ENCODE measurements at places on chromosomes 7 and 10.

- DNase-seq, result no peak
Measured at GRCh38 chr10:29749150-29749549, 114.4 kb upstream of the SVIL start.

DNA sequence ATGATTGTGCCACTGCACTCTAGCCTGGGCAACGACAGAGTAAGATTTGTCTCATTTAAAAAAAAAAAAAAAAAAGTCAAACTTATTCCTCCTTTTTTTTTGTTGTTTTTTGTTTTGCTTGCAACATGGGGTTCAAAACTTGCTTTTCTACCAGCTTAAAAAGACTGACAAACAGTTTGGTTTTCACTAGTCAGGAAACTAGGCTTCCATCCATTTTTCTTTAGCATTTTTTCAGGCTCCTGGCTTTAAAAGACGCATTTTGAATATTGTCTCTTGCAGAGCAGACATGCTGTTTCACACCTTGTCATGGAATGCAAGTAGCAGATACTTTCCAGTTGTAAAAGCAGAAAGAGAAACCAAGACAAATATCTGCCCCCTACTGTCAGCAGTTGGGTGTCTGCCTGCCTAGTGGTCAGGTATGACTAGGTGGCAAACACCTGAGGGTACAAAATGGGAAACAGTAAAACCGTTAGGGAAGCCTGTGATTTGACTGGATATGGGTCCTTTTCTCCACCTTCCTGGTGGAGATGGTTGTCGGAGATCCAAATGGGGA is 139.9 kb downstream of the CCDC71L start:
- DNase-seq, result peak; percentile 15

DNA sequence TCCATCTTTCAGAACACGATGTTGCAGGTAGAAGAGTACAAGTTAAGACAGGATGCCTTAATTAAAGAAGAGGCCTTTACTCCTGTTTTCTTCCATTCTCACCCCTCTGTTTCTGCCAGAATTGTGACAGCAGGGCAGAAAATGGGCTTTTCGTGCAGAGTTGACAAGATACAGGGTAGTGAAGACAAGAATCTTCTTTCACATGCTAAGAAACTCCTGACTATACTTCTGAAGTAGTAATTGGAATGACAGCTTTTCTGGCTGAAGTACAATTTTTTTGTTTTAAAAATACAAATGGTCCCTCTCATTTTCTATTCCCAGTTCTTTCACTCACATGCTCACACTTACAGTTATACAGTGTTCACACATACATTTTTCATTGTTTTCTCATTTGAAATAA is 22.1 kb downstream of the HDAC9 start:
- DNase-seq, result no peak

DNA sequence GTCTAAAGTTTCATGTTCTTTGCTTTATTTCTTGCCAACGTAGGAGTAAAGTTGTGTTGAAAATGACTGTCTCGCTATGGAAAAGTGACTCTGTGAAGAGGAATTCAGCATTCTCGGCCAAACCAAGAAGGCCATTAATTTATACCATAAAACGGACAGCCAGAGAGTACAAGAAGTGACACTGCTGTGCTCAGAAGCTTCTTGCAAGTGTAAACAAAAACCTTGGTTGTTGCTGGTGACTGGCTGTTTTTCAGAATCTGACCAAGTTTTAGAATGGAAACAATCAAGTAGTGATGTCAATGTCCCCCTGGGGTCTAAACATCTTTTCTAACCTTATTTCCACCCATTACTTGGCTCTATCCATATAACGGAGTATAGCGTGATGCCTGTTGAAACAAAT is 201.9 kb downstream of the INHBA start:
- no peak for DNase-seq

- no peak for DNase-seq
Measured at GRCh38 chr10:111379534-111380187, 302.8 kb downstream of the ADRA2A start.

GRCh38 chr10:57018452-57018851 is 657.4 kb upstream of the ZWINT start:
- no peak for DNase-seq

GRCh38 chr7:152924238-152924637 is 164.7 kb downstream of the ACTR3B start:
- DNase-seq, result no peak

DNA sequence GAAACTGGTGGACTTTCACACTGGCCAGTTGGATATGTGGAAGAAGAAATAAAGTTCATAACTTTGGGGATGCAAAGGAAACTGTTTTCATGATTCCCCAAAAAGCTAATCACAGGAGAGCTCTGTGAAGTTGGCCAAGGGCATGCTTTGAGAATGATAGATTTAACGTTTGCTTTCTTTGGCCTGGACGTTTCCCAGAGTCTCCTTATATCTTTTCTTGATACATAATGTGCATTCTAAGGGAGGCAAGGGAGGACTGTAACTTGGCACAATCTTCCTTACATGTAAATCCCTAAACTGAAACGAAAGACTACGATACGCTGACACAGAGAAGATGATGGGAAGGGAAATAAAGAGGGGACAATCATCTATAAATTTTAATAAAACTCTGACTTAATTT is 176.5 kb upstream of the INHBA start:
- no peak for DNase-seq

- DNase-seq, result no peak
Measured at GRCh38 chr7:141872931-141873330, 31.6 kb upstream of the PRSS37 start.

- no peak for DNase-seq
Measured at GRCh38 chr7:151813445-151813844, 63.5 kb downstream of the PRKAG2 start.

- DNase-seq, result no peak
Measured at GRCh38 chr10:110860576-110861241, 11.0 kb upstream of the PDCD4 start.

GRCh38 chr7:130734815-130735716 is 1.1 kb upstream of the KLF14 start:
- no peak for DNase-seq

- DNase-seq, result no peak
Measured at GRCh38 chr7:621572-622285, 102.1 kb upstream of the PDGFA start.

GRCh38 chr7:46229409-46229808 is 308.3 kb upstream of the IGFBP3 start:
- DNase-seq, result no peak

DNA sequence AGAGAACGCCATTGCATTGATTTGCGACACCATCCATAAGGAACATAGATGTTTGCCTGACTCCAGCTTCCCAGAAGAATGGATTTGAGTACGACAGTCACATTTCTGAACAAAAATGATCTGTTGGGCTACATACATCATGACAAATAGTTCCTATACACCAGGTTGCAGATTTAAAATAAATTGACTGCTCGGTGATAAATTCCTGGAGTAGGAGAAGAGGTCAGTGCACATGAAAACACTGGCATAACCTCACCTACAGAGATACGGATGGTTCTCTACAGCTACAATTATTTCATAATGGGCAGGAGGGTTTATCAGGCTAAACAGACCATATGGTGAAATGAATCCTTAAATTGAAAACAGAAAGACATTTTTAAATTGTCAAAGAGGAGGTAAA is 316.5 kb upstream of the ADARB2 start:
- no peak for DNase-seq

DNA sequence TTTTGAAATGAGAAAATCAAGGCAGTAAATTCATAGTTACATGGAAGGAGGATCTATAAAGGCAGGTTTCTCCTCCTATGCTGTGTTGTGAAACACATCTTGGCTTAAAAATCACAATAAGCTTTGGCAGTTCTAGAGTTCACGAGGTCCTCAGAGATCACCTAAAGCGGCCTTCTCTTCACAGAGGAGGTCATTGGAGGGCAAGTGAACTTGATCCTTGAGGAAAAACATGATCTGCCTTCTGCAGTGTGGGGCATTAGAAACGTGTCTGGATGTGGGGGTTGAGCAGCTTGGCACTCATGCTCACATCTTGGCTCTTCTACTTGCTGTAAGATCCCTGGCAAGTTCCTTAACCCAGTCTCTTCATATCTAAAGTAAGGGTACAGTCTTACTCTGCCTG is 96.1 kb upstream of the BMPER start:
- no peak for DNase-seq

GRCh38 chr10:73232887-73233286 is 14.2 kb downstream of the DNAJC9 start:
- no peak for DNase-seq

GRCh38 chr7:265192-265997 is 24.6 kb upstream of the FOXL3 start:
- DNase-seq, result no peak

GRCh38 chr10:48697821-48698764 is 13.4 kb downstream of the WDFY4 start:
- DNase-seq, result no peak

DNA sequence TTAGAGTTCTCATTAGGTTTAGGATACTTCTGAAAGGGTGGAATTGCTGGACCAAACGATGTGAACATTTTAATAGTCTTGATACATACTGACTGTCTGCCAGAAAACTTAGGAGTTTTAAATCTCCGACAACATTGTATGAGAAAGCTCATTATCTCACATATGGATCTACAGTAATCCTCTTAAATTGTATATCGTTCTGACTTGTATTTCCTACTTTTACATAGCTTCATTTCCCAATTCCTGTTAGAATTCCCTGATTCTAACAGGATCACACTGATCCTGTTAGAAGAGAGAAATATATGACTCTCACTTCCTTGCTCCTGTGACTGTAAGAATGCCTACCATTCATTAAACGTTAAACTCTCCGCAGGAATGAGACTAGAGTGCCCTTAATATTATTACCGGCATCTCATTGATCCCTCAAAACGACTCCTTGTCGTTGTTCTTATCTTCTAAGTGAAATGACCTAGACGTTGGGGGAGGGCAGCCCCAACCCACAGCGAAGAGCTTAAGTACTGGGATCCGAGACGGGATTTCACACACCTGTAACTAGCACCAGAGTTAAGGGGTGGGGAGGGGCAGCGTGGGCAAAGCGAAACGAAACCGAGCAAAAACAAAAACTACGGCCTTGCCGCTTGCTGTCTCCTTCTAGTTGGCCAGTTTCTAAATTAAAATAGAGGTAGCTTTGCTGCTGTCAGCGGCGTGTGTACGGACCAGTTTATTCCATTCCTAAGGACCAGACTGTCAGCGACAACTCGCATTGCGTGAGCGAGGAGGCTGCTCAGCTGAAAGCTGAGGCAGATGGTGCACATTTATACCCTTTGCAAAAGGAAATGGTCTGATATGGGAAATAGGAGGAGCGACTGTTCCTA is 678 bp upstream of the TMEM106B start:
- DNase-seq, result no peak

GRCh38 chr7:123747620-123748141 is 1.1 kb downstream of the WASL start:
- DNase-seq, result peak; percentile 22

DNA sequence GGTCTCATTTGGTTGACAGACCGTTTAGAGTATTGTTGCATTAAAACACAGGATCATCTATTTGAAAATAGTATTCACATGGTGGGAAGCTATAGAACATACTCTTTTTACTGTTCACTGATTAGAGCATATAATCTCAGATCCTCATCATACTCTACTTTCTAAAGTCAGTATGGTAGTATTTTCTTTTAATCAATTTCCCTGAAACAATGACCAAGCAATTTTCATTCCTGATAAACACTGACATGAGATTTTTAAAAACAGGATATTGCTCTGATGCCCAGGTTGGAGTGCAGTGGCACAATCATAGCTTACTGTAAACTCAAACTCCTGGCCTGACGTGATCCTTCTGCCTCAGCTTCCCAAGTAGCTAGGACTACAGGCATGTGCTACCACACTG is 63.9 kb downstream of the PTPN12 start:
- no peak for DNase-seq

DNA sequence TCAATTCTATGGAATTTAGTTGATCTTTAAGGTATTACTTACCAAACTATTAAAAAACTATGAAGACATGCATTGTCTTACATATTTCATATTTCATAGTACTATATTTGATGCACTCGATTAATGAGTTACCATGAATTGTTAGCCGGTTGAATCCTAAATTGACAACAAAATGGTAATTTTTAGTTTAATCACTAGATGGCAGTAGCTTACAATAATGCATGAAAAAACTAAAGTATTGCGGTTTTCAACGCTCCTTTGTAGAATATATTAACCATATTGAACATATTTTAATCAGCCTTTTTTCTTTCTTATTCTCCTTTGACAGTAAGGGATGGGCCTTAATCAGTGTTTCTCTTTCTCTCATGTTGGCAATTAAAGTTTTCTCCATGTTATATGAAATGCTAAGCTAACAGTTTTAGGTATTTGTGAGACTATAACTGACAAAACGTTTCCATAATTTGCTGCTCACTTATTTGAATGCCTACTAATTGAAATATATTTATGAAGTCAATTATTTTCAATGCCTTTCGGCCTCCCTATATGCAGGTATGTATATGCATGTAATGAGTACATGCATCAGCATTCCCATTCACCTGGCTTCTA is 48.5 kb upstream of the ARL4A start:
- peak; percentile 17 for DNase-seq

GRCh38 chr7:108395426-108395825 is 60.8 kb downstream of the NRCAM start:
- DNase-seq, result no peak

DNA sequence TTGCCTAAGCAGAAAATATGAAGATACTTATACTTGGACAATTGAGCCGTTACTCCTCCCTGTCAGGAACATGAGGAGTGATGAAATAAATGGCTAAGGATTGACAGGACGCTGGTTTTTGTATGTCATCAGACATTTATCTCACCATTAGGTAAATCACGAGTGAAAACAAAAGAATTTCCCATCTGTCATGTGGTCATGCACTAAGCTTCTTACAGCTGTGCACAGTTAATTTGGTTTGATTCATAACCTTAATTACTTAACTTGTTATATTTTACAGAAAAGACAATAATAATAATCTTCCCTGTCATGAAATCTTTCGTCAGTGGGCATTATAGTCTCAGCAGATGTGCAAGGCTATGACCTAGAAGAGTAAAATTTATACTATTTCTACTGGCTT is 266.5 kb downstream of the HGF start:
- DNase-seq, result no peak

GRCh38 chr7:114760477-114760876 is 161.4 kb upstream of the MDFIC start:
- no peak for DNase-seq

GRCh38 chr10:19961076-19962053 is 145.1 kb downstream of the PLXDC2 start:
- no peak for DNase-seq

GRCh38 chr10:1605999-1606940 is 131.1 kb downstream of the ADARB2 start:
- no peak for DNase-seq

GRCh38 chr10:104658067-104658466 is 17.0 kb downstream of the SORCS3 start:
- no peak for DNase-seq

DNA sequence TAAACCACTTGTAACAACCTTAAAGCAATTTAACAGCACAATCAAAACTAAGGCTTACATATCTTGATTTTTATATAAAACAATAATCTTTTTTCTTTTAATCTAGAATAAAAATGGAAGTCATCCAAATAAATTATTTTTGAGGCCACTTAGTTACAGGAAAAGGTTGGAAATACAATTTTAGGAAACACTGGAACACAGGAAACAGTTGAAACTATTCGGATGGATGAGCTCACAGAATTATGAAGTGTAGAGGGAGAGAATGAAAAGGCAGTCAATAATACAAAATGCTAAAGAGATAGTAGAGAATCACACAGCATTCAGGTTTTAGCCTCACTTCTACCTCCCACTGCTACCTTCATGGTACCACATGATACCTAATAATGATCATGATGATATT is 124.2 kb downstream of the SEMA3D start:
- no peak for DNase-seq

All from GM10248 (cell line).